ENCODE measurements at places on chromosomes 6 and 20. TPM values are rescaled to one million over a fixed set of nuclear protein-coding genes. Genes with fewer than 3 reads are reported as not detected.

Gene MCHR2
- total RNA-seq = not detected

Gene SCGN
- 4.3 TPM for total RNA-seq

Gene CST4
- not detected for total RNA-seq

Gene EEF1A2
- 2.8 TPM for total RNA-seq

Gene MUC21
- total RNA-seq = not detected

Gene DDO
- total RNA-seq = 7.6 TPM

Gene SPATS1
- total RNA-seq = not detected

Gene TINAG
- total RNA-seq = not detected

Gene RHAG
- not detected for total RNA-seq

Gene PSMF1
- total RNA-seq = 87.9 TPM

Gene CNBD2
- 4.3 TPM for total RNA-seq

Gene IYD
- total RNA-seq = not detected

Gene OPRM1
- not detected for total RNA-seq

Gene UBD
- not detected for total RNA-seq

Gene NDRG3
- total RNA-seq = 15.3 TPM

Gene NRSN1
- total RNA-seq = not detected

Gene ARHGAP40
- not detected for total RNA-seq

All from omental fat pad (tissue), 4 donors.